ENCODE measurements at places on chromosomes 1 and 21.

GRCh38 chr21:44888581-44889550 lies 15.4 kb upstream of the PTTG1IP start:
- no peak for DNase-seq

GRCh38 chr1:226309398-226310244 lies 657 bp upstream of the LIN9 start:
- no peak for DNase-seq

DNA sequence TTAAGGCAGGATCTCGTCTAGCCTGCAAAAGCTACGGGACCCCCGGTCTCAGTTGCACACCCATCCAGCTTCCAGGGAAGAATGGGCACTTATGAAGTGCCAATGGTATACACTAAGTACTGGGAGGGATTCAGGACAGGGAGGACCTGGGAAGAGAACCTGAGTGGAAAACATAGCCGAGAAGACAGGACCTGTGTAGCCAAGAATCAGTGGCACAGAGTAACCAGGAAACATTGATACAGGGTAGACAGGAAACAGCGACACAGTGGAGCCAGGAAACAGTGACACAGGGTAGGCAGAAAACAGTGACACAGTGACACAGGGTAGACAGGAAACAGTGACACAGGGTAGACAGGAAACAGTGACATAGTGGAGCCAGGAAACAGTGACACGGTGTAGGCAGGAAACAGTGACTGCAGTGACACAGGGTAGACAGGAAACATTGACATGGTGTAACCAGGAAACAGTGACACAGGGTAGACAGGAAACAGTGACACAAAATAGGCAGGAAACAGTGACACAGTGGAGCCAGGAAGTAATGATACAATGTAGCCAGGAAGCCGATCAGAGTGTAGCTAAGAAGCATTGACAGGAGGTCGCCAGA lies 138.0 kb upstream of the ARHGEF16 start:
- peak; percentile 35 for DNase-seq

GRCh38 chr21:43585514-43585913 lies 73.8 kb downstream of the HSF2BP start:
- DNase-seq = no peak

DNA sequence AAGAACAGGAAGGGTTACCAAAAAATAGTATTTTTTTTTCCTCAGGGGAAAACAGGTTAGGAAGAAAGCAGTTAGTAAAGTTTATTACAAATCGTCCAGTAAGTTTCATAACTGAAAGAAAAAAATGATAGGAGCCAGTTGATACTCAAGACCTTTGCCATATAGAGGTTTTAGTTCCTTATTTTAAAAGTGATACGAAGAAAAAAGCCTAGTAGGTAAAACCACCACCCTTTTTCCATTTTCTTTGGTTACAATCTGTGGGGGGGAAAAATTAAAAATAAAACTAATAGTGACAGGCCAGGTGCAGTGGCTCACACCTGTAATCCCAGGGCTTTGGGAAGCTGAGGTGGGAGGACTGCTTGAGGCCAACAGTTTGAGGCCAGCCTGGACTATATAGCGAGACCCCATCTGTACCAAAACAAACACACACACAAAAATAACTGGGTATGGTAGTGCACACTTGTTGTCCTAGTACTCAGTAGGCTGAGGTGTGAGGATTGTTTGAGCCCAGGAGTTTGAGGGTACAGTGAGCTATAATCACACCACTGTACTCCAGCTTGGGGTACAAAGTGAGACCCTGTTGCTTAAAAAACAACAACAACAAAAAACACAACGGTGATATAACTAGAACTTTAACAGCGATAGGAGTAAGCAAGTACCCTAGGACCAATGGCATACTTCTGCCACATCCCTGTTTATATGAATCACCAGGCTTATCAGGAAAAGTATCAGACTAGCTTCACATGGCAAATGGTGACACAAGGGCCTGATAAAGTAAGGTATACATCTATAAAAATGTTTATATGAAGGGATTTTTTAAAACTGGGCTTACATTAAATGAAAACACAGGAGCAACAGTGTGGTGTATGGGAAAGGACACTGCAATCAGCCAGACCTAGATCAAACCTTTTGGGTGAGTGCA lies 5.4 kb downstream of the TMEM59 start:
- DNase-seq = no peak

DNA sequence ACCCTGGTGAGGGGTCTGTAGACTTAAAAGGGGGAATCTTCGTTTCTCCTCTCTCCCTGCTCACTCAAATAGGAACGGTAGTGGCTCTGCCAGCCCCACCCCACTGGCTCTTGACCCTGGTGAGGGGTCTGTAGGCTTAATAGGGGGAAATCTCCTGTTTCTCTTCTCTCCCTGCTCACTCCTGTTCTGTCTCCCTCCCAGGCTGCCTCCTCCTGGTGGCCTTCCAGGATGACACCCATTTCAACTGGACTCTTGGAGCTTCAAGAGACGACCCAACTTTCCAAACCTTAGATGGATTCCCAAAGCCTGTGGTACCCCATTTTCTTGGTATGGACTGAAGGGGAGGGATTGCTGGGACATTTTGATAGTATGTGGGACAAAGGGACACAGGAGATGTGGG lies 1.4 kb upstream of the EPHB2 start:
- peak; percentile 29 for DNase-seq

DNA sequence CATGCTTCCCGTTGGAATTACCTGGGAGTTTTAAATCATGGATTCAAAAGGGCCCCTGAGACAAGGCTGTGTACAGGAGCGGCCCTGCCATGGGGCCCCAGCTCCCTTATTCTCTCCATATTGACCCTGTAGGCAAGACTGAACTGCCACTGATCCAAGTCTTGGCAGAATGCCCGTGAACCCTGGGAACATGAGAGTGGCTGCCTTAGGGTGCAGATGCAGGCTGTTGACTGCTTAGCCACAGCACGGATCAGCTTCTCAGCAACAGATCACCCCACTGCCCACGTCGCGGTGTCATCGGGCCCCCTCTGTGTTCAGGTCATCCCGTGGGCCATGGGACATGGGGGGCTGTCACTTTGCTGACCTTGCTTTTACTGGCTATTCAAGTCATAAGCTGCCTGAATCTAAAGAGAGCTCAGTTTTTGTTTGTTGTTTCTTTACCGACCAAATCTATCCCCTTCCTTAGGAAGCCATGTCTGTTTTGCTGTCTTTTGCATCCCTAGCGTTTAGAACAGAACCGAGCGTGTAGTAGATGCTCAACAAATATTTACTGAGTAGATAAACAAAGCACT lies 83.4 kb downstream of the MATN1 start:
- DNase-seq = no peak

Measured in suppressor macrophage treated with lipopolysaccharide for 4 hours (primary cell).